Activated naive CD4-positive, alpha-beta T cell (primary cell): ENCODE measurements at places on chromosomes 3 and 15.

DNA sequence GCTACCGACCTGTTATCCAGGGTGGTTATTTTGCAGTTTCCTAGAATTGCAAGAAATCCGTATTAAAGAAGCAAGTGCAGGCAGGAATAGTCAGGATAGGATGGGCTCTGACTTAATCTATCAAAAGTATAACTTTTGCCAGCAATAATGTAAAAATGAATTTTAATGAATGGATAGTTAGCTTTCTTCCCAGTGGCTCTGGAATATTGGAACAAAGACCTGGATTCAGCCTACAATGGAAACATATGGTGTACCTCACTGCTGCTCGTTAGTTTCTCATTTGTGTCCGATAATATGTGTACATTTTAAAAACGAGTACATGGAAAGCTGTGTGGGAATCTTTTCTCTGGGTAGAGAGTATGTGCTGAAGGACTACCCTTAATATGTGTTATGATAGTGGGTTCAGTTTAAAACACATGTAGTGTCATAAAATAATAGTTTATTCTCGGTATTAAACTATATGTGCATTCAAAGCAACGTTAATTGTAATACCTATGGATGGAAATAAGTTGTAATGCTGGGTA is 805 bp downstream of the SERPINI1 start:
- DNase-seq = no peak

- DNase-seq = no peak
Measured at GRCh38 chr3:41502023-41502422, 302.7 kb downstream of the CTNNB1 start.

GRCh38 chr3:110149763-110150162 is 812.4 kb upstream of the DPPA4 start:
- no peak for DNase-seq

DNA sequence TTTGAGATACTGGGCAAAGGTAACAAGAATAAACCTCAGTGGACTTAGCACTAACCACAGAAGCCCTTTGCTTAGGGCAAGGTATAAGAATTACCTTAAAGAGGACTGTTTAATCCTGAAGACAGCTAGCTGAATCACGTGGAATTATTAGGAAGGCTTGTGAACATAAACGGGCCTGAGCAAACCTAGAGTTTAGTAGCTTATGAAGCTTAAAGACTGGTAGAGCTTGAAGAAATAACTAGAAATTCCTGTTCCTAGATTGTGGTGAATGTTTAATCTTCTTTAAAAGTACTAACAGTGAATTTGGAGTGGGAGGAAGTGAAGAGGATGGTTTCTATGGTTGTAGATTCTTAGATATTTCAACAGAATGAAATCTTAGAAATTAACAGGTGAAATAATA is 428.9 kb upstream of the THRB start:
- DNase-seq = no peak

DNA sequence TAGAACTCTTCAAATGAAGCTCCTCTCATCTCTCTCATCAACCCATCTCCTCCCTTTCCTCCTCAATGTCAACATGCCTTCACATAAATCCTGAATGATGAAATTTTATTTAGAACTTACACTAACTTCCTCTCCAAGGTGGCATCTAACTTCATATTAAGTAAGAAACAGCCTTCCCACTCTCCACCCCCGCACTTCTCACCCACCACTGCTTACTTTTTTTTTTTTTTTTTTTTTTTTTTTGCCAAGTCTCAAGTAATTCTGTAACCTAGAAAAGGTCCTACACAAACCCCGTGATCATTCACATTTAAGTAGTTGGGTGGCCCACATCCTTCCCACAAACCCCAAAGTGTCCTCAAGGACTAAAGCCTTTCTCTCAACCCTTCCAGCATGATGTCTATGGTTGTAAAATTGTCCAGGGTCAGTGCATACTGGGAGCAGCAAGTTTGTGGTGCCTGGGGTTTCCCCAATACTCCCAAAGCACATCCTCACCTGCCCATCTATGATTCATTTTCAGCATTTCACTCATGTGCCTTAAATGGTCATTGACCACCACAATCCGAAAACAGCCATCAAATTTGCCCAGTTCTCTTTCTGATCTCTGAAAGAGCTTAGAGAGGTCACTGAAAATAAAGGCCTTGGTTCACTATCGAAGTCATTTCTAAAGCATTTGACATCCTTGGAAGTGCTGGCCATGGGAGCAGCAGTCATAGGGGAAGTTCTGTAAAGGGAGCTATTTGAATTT is 47.2 kb downstream of the CD86 start:
- no peak for DNase-seq

DNA sequence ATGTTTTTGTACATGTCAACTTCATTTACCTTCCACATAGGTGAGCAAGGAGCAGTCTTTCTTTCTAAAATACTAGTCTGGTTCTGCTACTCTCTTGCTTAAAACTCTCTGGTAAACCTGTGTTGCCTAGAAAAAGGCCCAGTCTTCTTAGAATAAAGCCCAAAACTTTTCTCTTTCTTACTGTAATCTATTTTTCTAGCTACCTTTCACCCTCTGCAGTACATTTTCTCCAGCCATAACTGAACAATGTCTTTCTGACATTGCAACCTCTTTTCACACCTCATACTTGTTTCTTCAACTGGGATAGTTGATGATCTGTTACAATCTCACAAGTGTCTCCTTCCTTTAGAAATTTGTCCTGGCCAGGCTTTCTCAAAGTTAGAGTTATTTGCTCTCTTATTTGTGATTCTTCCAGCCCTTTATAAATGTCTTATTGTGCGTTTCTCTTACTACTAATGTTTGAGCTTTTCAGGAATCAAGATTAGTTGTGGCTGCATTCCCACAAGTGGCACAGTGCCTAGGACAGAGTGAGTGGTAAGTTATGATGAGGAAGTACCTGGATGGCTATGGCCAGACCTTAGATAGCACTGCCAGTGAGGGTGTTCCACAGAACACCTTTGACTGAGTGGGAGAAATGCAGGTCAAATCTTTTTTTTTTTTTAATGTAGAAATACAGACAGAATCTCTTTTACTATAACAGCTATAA is 313.4 kb upstream of the SATB1 start:
- DNase-seq = no peak

- DNase-seq = no peak
Measured at GRCh38 chr15:27278761-27279160, 307.8 kb downstream of the GABRG3 start.

DNA sequence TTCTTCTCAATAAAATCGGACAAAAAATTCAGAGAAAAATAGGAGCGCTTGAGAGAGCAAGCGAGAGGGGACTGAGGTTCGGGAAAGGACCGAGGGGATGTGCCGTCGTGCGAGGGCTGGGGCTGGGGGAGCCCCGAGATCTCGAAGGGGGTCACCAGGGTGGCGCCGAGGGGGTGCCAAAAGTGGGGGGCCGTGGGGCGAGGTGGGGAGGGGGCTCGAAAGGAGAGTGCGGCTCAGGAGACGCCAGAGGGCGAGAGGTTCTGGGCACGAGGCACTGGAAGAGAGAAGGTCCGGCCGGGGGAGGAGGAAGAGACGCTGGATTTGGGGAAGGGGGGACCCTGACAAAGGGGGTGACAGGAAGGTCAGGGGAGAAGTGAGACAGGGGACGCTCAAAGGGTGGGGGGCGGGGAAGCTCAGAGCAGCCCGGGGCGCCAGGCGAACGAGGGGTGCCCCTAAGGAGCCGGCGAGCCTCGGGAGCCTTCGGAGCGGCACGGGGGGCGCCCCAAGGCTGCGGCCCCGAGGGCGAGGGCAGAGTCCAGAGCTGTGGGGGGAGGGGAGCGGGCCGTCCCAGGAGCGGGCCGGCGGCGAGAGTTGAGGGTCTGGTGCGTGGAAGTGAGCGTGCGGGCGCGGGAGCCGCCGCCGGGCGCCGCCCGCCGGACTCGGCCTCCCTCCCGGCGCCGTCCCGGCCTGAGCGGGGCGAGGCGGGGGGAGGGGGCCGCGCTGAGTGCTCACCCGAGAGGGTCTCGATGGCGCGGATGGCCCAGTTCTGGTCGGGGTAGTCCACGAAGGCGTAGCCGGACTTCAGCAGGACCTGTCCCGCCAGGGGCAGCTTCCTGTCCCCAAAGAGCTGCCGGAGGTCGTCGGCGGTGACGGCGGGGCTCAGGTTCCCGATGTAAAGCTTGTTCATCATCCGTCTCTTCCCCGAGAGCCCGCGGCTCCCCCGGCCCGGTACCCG is 514 bp downstream of the IGF2BP2 start:
- no peak for DNase-seq

DNA sequence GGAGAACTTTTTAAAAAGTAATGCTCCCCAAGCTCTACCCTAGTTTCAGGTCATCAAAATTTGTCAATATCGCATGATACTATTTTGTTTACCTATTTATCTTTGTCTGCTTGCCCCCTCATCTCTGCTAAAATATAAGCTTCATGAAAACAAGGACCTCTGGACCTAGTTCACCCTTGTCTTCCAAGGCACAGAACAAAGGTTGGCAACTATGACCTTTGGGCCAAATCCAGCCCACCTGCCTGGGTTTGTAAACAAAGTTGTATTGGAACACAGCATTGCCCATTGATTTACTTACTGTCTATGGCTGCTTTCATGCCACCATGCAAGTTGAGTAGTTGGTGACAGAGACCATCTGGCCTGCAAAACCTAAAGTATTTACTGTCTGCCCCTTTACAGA is 462.2 kb upstream of the SUCLG2 start:
- DNase-seq = no peak

- no peak for DNase-seq
Measured at GRCh38 chr15:55552451-55552850, 35.7 kb downstream of the PYGO1 start.
